ENCODE measurements at places on chromosomes 6 and 20.

GRCh38 chr20:35055445-35056276 lies 36.9 kb downstream of the TRPC4AP start:
- DNase-seq, result no peak

GRCh38 chr6:130583268-130583667 lies 217.5 kb downstream of the TMEM200A start:
- DNase-seq, result no peak

DNA sequence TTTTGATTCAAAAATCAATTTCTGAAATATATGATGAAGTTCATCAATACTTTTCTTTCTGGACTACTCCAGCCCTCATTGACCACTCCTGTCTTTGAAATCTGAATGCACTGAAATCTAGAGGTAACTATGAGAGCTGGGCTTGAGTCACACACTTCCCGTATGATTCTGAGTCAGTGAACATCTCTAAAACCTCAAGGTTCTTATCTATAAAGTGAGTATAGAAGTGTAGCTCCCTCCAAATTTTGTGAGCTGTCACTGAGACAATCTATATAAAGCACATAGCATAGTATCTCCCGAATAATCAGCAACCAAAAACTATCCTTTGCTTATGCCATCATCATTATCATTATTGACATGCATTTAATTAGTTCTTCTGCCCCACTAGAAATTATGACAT lies 182.4 kb downstream of the TSHZ2 start:
- no peak for DNase-seq

- DNase-seq, result no peak
These were observed 1.7 kb upstream of the FBXO5 start for GRCh38 chr6:152984513-152984872.

DNA sequence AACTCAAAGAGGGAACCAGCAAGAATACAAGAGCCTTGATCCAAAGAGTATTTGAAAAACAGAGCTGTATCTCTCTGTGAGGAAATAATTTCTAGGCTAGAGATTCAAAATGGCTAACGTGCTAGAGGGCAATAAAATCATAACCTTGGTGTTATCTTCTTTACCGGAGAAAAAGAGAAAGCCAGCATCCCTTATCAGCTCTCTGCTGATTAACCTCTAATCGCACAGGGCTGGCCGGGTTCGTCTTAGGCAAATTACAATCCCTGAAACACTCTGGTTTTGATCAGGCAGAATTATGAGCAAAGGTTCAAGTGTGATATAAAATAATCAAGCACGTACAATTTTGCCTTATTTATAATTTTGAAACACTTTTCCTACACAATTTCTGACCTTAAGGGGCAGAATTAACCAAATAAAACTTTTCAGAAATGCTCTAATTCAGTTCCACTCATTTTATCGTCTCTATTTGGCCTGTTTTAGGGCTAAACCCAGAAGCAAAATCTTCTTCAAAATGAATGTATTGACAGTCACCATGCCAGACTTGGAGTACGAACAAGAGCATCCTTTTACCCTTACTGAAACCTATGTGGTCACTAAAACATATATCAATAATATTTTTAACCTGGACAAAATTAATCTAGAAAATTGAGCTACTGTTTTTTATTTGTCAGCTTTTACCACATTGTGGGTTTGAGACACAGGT lies 13.7 kb downstream of the PSMB9 start:
- DNase-seq, result no peak

GRCh38 chr6:53411451-53411850 lies 62.7 kb upstream of the ELOVL5 start:
- DNase-seq, result no peak

GRCh38 chr6:70124882-70125545 lies 177.9 kb downstream of the COL9A1 start:
- no peak for DNase-seq

DNA sequence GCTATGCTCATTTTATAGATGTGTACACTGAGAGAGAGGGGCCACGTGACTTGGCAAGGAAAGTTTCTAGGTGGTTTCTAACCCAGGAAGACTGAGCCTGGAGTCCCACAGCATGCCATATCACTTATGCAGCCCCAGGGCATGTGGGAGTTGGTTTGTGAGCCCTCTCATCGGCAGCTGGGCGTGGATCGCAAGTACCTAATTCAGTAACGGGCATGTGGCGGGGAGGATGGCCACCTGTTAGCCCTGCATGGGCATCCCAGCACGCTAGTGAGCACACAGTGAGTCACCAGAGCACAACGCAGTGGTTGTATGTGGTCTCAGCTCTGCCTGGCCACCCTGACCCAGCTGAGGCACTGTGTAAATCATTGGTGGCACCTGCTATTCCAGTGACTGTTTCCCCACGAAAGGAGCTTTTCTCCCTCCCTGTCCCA lies 88.3 kb downstream of the NINL start:
- no peak for DNase-seq

GRCh38 chr20:50311308-50312001 lies 120.8 kb downstream of the CEBPB start:
- no peak for DNase-seq

DNA sequence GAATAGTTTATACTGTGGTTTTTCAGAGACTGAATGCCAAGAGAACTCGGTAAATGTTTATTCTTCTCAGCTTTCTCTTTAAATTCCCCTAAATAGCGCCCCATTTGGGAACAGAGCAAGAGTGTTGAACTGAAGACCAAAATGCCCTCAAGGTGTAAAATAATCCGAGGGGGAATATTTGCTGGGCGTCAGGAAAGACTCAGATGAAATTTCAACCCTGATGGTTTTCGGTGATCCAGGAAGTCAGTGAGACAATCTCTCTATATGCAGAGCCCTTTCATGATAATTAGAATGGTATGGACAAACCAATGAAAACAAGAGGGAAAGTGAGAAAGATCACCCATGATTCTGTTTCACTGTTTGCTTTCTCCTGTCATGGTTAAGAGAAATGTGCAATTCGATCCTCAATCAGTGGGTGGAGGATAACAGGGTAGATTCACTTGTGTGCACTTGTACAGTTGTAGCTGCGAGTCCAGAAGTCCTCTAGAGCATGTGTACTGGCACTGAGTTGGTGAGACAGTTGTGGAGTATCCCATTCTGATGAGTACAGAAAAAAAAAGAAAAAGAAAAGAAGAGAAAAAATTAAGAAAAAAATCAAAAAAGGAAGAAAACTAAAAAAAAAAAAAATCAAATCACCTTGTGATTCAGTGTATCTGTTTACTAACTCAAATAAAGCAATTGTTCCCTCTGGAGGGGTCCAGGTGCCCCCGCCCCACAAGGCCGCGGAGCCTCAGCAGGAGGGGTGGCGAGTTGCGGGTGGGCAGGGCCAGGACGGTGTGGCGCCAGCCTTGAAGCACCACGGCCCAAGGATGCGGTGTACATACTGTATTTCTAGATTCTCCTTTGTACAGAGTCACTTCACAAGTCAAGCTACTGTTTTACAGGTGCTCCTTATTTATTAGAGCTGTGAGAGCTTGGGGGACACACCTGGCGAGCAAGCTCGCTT lies 164.9 kb downstream of the SCML4 start:
- DNase-seq, result no peak

DNA sequence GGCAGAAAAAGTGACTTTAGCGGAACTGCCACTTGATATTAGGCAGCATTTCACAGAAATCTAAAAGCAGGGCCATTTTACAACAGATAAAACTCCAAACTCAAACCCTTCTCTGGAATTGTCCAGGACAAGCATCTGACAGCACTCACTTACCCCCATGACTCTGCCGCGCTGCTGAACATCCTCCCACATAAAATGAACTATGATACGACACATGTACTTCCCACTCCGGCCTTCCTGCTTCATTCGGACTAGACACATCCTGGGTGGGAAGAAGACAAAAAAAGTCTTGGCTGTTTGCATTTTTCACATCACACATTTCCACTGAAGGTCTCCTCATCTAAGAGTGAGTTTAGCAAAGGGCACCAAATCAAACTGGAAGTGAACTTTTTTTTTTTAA lies 54.8 kb upstream of the FAM83C start:
- no peak for DNase-seq

GRCh38 chr6:88513471-88513870 lies 347.3 kb upstream of the CNR1 start:
- DNase-seq, result no peak

- DNase-seq, result no peak
These were observed 240.9 kb downstream of the DOK5 start for GRCh38 chr20:54716174-54716747.

DNA sequence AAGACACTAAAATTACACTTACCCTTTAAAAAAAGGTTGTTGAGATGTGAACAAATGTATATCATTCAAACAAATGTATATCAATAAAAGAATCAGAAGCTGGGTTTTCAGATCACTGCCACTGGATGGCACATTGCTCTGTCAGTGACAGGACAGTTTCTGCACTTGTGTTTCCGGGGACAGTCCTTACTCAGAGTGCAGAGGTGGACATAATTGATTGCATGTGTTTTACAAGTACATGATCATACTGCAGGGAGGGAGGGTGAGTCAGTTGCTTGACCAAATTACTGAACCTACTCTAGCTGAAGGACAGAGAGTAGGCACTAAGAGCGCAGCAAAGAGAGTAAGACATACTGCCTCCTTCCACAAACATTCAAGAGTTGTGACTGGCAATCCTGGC lies 302.3 kb downstream of the TENT5A start:
- DNase-seq, result no peak

- DNase-seq, result no peak
These were observed 10.3 kb upstream of the DST start for GRCh38 chr6:56652994-56653393.

- DNase-seq, result no peak
These were observed 15.5 kb downstream of the COL9A3 start for GRCh38 chr20:62832212-62832922.

GRCh38 chr6:135179372-135179771 lies 1.7 kb upstream of the MYB start:
- DNase-seq, result no peak

GRCh38 chr6:155660251-155660977 lies 204.8 kb upstream of the NOX3 start:
- DNase-seq, result no peak

DNA sequence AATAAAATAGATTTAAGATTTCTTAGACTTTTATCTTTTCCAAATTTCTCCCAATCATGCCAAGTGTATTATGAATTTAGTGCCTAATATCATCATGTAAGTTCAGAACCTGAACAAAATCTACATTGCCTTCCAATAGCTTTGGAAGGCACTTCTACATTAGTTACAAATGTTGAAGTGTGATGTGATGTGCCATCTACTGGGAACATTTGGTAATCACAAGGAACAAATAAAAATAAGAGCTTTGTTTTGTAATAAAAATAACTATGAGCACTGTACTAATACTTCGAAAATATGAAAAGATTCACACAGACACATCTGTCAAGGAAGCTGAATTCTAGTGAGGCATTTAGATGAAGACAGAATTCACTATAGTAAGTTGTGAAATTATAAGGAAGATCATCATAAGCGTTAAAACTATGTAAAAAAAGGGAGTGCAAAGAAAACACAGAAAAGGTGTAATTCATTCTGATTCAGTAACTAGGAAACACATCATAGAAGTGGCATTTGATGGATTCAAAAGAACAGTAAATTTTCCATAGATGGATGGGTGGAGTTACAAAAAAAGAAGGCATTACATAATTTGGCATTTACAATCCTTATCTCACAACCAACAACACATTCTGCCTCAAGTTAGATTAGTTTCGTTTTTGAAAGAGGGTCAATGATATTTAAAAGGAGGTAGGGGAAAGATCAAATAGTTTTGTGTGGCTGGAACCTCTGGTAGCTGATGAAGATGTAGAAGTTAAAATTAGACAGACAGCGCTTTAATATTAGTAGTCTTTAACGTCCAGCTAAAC lies 161.0 kb downstream of the ASCC3 start:
- DNase-seq, result no peak

GRCh38 chr20:33441142-33441955 lies 2.2 kb downstream of the SNTA1 start:
- no peak for DNase-seq

DNA sequence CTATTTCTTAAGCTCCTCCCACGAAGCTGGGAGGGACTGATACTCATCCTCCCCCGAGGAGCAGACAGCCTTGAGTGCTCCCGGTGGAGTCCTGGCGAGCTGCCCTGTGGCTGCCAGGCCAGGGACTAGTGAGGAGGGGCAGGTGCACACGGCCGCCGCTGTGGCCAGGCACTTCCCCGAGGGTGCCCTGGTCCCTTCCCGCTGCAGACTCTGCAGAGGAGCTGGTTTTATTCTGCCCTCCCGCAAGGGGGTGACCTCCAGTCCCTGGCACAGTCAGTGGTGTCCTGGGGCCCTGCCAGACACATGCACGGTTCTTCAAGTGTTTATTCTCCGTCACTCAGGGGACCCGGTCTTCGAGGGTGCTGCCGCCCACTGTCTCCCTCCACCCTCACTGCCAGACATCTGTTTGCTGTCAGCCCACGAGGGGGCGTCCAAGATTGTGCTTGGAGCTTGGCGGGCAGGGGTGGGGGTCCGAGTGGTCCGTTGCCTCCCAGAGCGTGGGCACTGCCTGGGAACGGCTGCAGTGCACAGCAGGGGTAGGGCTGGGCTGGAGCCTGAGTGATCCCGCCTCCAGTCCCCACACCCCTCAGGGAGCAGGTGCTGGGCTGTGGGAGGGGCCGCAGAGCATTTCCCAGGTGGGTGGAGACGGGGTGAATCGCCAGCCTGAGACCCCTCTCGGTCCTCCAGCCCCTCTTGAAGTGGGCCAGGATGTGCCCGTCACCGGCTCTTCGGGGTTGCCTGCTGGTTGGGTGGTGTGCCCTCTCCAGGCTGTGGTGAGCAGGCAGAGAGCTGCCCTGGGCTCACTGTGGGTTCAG lies 3.1 kb upstream of the CABLES2 start:
- DNase-seq, result no peak

DNA sequence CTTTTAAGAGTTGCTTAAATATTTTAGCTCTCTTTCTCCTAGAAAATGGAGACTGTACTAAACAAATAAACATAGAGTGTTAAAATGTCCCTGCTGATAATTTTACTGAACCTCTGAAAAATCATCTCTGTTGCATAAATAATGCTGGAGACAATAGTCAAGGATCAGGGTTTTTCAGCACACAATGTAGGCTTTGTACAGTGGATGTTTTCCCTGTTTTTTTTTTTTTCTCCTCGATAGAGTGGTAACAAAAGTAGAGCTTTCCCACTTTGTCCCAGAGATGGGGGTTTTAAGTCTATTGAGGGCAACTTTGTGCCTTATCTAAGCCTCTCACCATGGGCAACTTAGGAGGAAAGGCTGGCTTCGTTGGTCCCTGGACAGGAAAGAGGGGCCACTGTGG lies 222.6 kb upstream of the HDDC2 start:
- no peak for DNase-seq

DNA sequence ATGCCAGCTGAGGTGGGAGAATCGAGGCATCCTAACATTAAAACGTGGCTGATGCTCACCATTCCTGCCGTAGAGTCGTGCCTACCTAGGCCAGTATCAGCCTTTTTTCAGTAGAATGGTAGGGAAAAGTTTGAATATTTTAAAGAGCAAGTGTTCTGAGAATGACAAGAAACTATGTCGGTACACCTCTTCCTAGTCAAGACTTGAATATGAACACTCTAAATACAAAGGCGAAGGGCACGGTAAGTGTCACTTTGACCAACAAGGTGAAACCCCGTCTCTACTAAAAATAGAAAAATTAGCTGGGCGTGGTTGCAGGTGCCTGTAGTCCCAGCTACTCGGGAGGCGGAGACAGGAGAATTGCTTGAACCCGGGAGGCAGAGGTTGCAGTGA lies 1.0 kb downstream of the GINM1 start:
- no peak for DNase-seq

- no peak for DNase-seq
These were observed 46.3 kb downstream of the FAM209B start for GRCh38 chr20:56579301-56579710.

GRCh38 chr6:91834813-91835212 lies 1247.9 kb upstream of the MAP3K7 start:
- no peak for DNase-seq
